ENCODE measurements at places on chromosomes 1 and 21.

DNA sequence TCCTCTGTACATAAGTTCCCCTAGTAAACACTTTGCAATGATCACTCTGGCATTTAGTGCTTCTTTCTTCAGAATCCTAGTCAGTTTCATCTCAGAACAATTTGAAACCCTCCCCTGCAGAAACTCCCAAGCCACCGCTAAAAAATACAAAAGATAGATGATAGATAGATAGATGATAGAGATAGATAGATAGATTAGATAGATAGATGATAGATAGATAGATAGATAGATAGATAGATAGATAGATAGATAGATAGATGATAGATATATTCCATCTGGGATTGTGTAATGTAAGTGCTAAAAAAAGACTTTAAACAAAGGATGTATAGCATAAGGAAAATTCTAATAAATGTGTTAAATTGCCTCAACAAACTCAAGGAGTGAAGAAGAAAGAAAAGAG is 212.6 kb upstream of the POGK start:
- no peak for DNase-seq

DNA sequence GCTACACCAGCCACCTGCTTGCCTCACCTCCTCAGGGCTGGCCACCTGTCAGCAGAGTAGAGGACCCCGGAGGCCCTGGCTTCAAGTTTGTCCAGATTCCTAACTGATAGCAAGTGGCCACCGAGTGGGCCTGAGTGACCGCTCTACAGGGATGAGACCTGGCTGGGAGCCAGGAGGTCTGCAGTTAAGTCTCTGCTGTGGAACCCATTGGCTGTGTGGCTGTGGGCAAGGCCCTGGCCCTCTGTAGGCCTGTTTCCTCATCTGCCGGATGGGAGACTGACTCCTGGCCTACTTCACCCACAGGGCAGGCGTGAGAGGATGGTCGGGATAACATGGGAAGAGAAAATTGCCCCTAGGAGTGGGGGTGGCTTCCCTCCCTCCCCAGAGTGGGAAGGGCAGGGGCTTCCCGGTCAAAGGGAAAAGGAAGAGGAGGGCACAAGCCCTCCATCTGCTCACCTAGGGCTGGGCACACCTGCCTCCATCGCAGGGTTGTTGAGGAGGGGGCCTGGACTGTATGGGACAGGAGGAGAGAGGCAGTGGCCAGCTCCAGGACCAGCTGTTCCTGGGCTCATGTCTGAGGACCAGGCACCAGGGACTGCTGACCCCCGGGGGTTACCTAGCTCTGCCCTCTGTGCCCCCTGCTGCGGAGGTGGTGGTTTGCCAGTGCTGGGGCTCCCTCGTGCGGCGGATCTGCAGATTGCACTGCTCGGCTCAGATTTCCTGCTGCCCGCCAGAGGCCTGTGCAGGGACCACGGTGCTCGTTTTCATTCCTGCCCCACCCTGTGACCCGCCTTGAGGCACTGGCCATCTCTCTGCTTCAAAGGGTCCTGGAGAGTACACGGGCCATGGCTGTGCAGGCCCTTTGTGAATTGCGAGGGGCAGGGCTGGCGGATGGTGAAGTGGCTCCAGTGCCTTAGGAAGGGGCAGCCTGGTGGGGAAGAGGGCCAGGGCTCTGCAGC is 9.1 kb upstream of the MTFR1L start:
- DNase-seq = peak; percentile 82

GRCh38 chr1:226990133-226990716 is 50.1 kb downstream of the COQ8A start:
- no peak for DNase-seq

- peak; percentile 67 for DNase-seq
Measured at GRCh38 chr1:38834937-38835827, 24.4 kb downstream of the RRAGC start.

DNA sequence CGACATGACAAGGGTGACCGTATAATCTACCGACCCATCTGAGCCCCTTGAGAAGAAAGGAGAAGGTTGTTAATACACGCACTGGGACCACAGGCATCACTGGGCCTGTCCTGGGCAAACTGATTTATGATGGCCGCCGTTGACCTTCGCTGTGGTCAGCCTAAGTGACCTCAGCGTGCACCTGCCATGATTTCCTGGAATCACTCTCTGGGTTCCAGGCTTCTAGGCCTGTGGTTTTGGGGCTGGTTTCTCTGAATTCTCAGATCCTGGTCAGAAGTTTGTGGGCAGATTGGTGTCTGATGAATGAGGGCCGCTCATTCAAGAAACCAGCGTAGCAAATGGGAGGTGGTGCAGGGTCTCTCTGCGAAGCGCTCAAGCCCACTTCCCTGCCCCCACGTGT is 64.0 kb downstream of the SIK1 start:
- DNase-seq = no peak

DNA sequence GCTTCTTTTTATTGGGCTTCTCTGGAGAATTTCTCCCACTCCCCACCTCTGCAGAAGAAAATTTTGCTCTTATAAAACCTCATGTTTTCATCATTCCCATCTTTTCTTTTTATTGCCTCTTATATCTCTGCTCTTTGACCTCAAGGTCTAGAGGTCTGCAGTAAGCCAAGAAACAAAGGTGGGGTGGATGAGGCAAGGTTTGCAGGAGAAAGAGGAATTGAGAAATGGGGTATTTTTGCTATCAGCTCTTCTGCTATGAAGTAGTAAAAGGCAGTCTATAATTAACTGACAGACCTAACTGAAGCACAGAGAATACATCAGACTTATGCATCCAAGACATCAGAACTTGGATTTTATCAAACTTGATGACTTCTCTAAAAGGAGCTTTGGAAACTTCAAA is 22.9 kb downstream of the SYT11 start:
- peak; percentile 63 for DNase-seq

DNA sequence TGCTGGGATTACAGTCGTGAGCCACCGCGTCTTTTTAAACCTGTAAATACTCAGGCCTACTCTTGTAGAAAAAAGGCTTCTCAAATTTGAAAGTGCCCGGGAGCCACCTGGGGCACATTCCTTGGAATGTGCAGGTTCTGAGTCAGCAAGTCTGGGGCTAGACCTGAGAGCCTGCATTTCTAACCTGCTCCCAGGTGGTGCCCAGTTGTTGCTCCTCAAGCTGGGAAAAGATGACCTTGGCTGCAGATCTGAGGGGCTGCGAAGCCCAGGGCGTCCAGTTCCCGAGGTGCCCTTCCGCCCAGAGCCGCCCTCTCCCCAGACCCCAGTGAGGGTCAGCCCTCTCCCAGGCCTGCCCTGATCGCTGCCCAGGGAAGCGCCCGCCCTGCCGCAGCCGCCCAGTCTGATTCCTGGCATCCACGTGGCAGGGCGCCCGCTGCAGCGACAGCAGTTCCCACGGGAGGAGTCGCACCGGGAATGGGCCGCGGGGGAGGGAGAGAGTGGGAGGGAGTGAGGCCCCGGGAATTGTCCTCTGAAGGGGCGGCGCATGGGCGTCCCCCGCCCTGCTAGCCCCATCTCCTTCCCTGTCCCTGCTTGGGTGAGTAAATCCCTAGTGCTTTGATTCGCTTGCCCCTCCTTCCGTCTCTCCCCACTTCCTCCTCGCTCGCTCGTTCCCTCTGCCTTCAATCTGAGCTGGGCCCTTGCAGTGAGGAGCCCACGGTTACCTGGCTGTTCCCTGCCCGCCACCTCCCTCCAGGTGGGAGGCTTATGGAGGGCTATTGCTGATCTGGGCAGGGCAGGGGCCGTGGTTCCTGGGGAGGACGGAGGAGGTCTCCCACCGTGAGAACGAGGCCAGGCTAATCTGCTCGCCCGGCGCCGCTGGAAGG is 18.8 kb upstream of the TENT5B start:
- DNase-seq = no peak

DNA sequence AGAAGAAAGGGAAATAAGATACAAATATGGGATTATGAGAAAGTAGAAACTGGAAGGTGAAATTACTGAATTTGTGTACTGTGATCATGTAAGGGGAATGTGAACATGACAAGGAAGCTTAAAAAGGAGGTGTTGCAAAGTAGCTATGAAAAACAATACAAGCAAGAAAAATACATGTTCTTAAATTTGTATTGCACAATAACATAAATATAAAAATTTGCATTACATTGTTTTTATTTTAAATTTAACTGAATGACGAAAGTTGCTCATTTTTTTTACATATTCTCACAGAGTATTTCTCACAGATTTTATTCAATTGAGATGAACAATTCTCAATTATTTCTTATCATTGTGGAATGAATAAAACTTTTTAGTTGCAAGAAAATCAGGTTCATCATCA is 874.8 kb downstream of the AMY1C start:
- no peak for DNase-seq

DNA sequence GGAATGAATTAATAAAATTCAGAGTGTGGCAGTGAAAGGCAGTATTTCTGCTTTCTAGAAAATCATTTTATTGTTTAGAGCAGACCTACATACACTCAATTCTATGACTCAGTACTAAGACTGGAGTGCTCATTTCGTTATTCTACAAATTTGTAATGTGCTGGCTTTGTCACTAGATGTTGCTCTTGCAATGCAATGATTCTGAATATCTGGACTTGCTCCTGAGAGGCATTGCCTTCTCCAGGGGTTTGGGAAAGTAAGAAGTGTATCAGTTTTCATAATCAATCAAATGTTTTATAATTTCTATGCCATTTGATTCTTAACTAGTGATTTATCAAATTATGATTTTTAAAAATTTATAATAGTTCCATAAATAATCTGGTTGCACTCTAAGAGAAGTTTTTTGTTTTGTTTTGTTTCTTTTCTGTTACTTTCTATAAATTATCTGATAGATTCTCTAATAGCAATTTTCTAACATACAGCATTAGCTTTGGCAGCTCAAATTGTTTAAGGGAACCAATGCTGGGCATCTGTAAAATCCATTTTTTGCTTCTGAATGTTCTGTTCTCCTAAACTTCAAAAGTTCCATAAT is 280.5 kb upstream of the SGIP1 start:
- DNase-seq = peak; percentile 59

GRCh38 chr1:223161321-223161720 is 18.3 kb upstream of the TLR5 start:
- DNase-seq = no peak

- peak; percentile 83 for DNase-seq
Measured at GRCh38 chr1:183590244-183591191, at the start of gene NCF2. TSS of gene NCF2 (minus strand) at chr1:183590459. CDS start at chr1:183590329, 130 bp downstream.
